ENCODE measurements at places on chromosomes 5 and 9.

- peak; percentile 27 for DNase-seq
These were observed 790 bp downstream of the PHF19 start for GRCh38 chr9:120875954-120876841.

- no peak for DNase-seq
These were observed 86.1 kb downstream of the ARHGAP26 start for GRCh38 chr5:142856269-142856782.

DNA sequence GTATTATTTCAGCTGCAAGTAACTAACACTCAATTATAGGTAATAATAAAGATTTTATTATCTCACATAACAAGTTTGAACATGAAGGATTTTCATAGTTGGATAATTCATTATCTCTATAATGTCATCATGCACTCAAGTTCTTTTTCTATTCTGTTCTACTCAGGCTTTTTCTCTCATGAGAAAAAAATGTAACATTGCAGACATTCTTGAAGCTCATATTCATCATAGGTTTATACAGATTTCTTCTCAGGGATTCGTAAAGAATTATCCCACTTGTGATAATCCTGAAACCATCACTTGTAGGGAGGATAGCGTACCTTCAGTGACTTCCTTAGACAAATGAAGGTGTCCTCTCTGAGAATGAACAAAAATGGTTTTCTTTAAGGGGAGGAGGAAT lies 150.3 kb downstream of the XRCC4 start:
- DNase-seq: no peak

- DNase-seq: no peak
These were observed 73.9 kb downstream of the RORB start for GRCh38 chr9:74570879-74571512.

GRCh38 chr5:169571355-169571754 lies 12.2 kb upstream of the SPDL1 start:
- DNase-seq: no peak

DNA sequence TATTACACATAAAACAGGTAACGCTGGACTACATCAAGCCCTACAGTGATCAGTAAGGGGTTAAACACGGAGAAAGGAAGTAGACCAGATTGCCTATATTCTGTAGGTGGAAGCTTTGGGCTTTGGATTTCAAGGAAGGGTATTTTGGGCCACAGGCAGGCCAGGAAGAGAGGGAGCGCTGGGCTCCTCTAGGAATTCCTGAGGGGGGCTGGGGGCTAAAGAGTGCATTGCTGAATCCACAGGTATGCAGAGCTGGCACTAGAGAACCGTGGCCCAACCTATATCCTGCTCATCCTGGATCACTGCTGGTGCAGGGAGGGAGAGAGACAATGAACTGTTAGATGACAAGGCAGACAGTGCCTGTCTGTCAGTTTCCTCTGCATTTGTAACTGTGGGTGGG lies 367.1 kb downstream of the CSNK1G3 start:
- DNase-seq: no peak

GRCh38 chr9:95815961-95816360 lies 59.5 kb upstream of the ERCC6L2 start:
- no peak for DNase-seq

DNA sequence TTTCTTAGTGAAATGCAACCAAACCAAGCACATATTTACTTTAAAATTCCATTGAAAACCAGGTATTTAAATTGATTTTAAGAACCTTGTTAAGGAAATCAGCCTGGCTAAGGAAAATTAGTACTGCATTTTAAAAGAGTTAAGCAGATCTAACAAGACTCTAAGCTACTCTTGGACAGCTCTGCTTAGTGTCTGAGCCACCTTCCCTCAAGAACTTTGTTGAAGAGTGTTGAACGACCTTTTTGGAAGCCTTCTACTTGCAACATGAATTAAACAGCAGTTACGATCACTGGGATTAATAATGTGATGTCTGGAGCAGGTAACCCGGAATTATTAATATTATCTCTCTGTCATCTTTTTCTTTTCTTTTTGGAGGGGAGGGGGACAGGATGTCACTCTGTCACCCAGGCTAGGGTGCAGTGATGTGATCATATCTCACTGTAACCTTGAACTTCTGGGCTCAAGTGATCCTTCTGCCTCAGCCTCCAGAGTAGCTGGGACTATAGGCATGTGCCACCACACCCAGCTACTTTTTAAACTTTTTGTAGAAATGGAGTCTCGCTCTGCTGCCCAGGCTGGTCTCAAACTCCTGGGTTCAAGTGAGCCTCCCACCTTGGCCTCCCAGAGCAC lies 74.7 kb downstream of the ANKRD55 start:
- DNase-seq: no peak

All from GM04503 (cell line).